ENCODE measurements at places on chromosomes 11 and 22.

DNA sequence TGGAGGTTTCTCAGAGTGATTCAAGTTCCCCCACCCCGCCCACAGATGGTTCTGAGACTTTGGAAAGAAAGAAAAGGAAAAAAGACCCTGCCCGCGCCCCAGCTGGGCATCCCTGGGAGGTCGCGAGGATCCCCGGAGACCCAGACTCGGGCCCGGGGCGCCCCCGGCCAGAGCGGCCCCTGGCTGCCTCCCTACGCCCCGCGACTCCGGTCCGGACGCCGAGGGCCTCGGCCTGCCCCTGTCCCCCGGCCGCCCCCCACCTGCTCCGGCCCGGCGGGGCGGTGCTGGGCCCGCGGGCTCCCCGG is 2.3 kb upstream of the AIFM3 start:
- DNase-seq, result no peak

GRCh38 chr22:29541845-29542244 is 11.7 kb downstream of the THOC5 start:
- DNase-seq, result no peak

DNA sequence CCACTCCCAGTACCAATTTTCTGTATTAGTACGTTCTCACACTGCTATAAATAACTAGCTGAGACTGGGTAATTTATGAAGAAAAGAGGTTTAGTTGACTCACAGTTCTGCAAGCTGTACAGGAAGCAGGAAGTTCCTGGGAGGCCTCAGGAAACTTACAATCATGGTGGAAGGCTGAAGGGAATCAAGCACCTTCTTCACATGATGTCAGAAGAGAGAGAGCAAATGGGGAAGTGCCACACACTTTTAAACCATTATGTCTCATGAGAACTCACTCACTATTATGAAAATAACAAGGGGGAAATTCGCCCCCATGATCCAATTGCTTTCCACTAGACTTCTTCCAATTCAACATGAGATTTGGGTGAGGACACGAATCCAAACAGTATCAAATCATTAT is 271.4 kb downstream of the ETS1 start:
- no peak for DNase-seq

DNA sequence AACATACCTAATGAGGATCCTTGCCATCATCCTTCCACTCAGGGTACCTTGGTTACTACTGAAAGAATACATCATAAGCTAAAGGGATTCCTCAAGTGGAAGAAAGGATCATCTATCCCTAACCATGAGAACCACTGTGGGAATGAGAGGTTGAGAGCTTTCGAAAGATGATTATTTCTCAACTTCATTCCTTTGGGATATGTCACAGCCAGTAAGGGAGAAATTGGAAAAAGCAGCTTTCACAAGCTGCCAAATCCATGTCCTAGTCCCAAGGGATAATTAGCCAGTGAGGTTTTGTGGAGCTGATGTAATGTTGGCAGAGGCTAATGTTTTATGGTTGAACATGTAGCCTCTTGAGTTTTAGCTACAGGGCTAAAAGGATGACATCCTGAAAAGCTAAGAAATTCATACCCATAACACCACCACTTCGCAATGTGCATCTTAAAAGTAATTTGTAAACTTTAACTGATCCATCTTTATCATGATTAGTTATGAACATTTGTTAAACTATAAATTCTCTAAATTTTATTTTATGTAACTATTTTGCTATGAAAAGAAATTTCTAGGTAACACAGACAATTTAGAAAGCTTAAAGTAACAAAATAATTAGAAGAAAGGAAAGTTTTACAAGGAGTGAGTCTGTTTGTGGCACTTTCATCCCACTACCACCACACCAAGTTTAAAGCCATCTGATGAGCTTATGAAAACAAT is 123.9 kb downstream of the MRTFA start:
- no peak for DNase-seq

GRCh38 chr11:61587951-61588727 is 7.3 kb upstream of the SYT7 start:
- DNase-seq, result no peak

GRCh38 chr11:104075706-104076105 is 39.3 kb downstream of the DDI1 start:
- DNase-seq, result no peak

- DNase-seq, result no peak
Measured at GRCh38 chr11:31361743-31362142, 7.8 kb downstream of the DCDC1 start.

DNA sequence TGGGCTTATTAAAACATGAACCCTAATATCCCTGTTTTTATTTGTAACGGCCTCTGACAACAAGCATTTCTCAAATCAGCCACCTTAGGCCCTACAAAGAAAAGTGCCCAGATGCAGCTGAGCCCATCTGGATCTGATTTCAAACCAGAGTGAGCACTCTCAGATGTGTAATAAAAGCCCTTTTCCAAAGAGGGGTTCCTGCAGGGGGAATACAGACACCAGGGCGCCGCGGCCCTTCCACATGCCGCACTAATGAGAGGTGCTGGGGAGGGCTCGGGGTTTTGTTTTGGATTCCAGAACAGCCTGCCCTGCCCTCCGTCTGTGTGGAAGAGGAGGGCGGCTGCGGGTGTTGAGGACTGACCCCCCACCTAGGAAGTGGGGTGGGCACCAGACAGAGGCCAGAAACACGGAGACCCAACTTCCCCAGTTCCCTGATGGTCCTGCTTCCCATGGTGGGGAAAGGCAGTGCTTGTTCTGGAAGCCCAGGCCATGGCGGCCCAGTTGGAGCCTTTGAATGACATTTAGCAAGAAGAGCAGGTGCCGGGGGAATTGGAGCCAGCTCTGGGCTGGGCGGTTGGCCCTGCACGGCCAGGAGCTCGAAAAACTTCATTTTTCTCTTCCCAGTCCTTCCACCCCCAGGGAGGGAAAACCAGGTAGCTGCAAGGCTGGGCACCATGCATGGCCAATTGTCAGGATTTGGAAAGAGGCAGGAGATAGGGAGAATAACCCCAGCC is 63.7 kb downstream of the MACROD1 start:
- DNase-seq, result no peak

DNA sequence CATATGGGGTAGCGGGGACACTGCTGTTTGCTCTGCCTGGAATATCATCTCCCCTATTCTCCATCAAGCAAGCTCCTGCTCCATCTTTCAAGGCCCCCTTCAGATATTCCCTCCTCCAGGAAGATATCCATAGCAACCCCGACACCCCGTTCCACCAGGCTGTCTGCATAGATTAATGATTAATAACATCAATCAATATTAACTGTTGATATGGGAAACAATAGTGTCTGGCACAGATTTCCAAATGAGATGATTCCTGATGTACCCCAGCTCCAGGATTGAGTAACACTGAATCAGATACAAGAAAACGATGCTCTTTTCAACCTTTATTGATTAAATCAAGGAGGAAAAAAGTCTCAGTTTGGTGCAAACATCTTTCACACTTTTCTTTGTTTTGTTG is 7.5 kb upstream of the TPST2 start:
- no peak for DNase-seq

- no peak for DNase-seq
Measured at GRCh38 chr11:123233975-123234334, 38.9 kb upstream of the CLMP start.

DNA sequence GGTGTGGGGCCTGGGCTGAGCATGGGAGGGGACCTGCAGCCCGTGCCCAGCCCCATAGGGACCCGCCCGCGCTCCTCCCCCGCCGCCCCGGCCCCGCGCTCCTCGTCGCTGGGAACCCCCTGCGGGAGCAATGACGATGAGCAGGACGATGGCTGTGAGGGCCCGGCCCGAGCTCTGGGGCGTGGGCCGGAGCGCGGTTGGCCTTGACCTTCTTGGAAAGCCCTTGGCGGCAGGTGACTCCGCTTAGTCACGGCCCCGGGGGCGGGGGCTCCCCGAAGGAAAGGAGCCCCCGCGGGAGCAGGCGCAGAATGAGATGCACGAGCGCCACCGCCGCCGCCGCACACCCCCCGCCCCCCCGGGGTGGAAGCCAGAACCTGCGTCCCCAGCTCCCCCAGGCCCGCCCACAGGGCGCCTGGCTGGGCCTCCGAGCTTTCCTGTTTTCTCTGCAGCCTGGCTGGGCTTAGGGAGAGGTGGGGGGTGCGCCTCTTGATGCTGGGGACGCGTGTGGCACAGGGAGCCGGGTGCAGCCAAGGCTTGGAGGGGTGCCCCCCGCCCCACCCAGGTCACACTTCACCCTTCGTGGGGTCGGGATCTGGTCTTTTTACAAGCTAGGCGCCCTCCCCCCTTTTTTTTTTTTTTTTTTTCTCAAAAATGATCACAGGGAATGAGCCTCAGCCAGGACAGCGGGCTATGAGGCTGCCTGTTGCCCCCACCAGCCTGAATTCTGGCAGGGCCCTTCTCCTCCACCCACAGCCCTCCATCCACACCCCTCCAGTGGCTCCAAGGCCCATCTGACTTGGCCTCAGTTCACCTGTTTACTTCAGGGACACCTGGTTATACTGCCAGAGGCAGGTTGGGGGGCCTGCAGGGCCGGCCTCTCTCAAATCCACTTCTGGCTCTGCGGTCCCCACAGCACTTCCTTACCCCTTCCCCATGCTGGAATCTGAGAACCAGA is 17.9 kb downstream of the CRELD2 start:
- DNase-seq, result peak; percentile 47

- no peak for DNase-seq
Measured at GRCh38 chr22:44147008-44147645, 33.6 kb upstream of the PARVG start.

GRCh38 chr11:80074837-80075236 is 634.0 kb upstream of the TENM4 start:
- no peak for DNase-seq

DNA sequence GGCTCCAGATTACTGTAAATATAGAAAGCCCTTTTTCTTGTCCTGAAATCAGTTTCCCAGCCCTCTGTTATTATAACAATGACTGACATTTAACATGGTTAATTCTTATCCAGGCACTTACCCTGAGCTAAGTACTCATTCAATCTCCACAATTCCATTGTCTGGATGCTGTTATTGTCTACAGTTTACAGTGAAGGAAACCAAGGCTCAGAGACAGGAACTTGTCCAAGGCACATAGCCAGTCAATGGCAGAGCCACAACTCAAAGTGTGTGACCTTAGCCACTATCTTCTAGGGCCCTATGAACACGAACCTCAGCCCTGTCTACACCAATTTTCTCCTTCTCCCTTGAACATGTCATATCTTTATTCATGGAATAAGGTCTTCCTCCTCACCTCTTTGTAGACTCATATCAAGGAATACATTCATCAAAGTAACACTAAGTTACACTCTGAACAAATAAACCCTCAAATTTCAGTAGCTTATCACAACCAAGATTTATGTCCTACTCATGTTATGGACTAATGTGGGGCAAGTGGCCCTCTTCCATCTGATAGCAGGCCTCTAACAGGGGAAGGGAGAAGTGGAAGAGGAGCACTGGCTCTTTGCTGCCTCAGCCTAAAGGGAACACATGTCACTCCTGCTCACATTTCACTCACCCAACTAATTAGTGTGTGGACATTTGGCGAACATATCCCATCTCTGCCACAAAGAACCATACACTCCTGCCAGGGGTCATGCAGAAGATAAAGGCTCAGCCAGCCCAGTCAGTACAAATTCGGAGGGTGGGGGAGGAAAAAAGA is 39.3 kb upstream of the APLNR start:
- DNase-seq, result no peak

GRCh38 chr22:35133702-35134380 is 67.9 kb downstream of the ISX start:
- DNase-seq, result no peak

DNA sequence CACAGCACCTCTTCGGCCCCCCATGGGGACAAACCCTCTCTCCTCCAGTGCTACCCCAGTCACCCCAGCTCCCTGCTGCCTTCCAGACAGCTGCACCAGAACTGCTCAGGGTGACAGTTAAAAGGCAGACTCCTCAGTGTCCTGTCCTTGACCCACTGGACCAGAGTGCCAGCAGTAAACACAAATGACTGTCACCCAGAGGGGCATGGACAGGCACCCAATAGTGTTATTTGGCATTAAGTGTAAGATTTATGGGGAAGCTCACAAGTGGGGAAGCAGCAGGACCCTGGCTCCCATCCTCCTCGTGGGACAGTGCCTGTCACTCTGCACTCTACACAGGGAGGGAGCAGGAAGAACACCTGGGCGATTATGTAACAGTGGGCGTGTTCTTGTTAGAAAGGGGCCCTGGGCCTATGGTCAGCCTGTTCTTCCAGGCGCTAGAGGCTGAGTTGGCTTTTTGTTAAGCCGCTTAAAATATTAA is 5.0 kb downstream of the RPS19BP1 start:
- no peak for DNase-seq

- no peak for DNase-seq
Measured at GRCh38 chr11:38582756-38583155, 1984.7 kb upstream of the RAG2 start.
